Fibroblast of upper back skin (primary cell): ENCODE measurements at places on chromosomes 6 and 20.

GRCh38 chr6:122072014-122072647 is 327.3 kb upstream of the HSF2 start:
- no peak for DNase-seq

- no peak for DNase-seq
Measured at GRCh38 chr20:47392721-47393073, 36.2 kb upstream of the ZMYND8 start.

GRCh38 chr6:162099685-162100084 is 627.9 kb downstream of the PRKN start:
- DNase-seq: peak; percentile 94

GRCh38 chr6:41693281-41694240 is 41.8 kb downstream of the TFEB start:
- no peak for DNase-seq

DNA sequence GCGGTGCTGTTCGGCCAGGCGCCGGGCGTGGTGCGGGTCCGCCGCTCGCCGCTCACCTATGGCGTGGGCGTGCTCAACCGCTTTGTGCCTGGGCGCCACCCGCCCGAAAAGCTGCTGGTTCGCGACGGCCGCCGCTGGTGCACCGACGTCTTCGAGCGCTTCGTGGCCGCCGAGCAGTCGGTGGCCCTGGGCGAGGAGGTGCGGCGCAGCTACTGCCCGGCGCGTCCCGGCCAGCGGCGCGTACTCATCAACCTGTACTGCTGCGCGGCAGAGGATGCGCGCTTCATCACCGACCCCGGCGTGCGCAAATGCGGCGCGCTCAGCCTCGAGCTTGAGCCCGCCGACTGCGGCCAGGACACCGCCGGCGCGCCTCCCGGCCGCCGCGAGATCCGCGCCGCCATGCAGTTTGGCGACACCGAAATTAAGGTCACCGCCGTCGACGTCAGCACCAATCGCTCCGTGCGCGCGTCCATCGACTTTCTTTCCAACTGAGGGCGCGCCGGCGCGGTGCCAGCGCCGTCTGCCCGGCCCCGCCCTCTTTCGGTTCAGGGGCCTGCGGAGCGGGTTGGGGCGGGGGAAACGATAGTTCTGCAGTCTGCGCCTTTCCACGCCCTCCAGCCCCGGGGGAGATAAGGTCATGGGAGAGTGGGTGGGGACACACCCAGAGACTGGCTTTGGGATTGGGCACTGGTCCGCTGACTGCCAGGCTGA is 15.7 kb downstream of the ADISSP start:
- DNase-seq: no peak
